ENCODE measurements at places on chromosomes 11 and 22.

GRCh38 chr11:69003301-69003865, 9.7 kb downstream of the MRGPRF start:
- no peak for DNase-seq

DNA sequence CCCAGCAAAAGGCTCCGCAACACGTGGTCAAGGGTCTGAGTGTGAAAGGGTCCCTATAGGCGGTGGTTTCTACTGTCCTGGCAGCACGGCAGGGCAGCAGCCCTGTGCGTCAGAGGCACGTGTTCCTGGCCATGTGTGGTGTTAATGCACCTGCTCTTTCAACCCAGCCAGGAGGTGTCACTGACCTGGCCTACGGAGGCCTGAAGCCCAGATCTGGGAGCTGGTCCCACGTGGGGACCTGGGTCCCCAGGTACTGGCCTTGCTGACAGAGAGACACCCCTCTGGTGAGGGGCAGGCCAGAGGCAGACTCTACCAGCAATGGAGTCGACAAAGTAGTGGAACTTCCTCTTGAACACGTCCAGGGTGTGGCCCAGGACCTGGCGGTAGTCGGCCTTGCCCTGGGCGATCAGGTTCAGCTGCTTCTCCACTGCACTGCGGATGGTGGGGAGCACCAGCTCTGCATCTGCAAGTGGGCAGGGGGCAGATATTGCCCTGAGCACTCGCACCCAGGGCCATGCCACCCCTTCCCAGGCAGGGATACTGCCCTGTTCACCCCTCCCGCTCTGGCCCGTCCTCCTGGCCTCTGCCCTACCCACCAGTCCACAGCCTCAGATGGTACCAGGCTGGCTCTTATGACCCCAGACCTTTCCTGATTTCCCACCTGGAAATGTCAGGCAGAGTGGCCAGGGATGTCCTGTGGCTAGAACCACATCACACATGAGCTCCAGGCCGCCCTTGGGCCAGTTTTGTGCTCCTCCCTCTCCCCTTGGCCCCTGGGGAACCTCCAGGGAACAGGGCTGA, 6.8 kb upstream of the PPM1F start:
- DNase-seq = no peak

DNA sequence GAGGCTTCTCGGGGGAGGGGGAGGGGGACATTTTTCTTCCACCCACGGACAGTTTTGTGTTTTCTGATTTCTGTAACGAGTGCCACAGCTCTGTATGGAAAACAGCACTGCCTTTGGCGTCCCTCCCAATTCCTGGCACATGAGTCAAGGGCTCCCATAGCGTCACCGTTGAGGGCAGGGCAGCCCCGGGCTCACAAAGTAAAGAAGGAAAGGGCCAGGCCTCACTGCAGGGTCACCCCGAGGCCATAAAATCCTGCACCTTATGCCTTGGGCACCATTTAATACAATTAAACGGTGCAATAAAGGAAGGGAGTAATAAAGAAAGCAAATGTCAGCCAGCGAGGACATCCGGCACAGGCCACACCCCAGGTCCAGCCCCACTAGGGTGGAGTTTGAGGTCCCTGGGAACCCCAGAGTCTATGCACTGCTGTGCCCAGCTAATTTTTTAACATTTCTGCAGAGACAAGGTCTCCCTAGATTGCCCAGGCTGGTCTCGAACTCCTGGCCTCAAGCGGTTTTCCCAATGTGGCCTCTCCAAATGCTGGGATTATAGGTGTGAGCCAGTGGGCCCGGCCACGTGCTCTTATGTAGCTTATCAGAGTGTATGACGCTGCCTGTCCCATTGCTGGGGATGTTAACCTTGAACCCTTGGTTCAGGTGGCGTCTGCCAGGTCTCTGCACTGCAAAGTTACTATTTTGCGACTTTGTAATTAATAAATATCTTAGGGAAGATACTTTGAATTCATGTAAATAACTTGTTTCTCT, 13.6 kb upstream of the MUC2 start:
- no peak for DNase-seq

DNA sequence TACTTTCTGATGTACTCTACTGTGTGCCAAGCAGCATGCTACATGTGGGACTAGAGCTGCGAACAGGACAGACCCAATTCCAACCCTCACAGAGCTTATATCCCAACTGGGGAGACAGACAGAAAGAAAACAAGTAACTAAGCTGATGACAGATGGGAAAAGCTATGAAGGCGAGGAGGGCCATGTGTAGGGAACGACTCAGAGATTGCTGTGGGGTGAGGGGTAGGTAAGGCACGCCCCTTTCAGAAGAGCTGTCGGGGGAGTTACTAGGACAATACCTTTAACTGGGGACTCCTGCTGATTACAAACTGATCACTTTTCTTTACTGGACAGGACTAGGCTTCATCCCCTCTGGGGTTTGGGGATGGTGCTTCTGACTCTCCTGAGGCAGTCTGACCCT, 48.9 kb downstream of the ST3GAL4 start:
- DNase-seq = no peak

DNA sequence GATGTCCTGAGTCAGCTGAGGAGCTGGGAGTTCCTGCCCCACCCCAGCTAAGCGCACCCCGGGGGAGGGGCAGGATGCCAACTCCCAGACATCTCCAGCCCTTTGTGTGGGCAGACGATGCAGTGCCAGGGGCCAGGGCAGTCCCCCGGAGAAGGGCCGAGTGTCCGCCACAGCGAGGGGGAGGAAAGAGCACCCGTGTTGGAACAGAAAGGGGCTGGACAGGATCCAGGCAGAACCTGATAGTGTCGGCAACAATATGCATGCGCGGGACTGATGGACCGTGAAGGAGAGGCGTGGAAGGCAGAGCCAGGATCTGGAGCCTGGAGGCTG, 1434.7 kb downstream of the BRD1 start:
- no peak for DNase-seq

GRCh38 chr22:45290410-45290936, 5.7 kb downstream of the UPK3A start:
- peak; percentile 59 for DNase-seq

DNA sequence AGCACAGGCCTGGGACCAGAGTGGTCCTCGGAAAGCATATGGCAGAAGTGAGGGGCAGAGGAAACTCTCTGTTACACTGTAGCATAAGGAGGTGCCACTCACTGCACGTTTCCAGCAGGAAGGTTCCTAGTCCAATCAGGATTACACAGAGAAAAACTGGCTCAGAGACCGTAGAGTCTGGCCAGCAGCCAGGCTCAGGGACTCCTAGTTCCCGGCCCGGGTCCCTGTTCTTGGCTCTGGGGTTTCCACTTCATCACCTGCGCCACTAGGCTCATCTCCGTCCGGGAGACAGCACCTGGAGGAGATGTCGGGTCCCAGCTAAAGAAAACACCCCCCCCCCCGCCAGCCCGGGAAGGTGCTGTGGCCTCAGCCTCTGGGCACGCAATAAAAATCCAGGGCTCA, 1.1 kb downstream of the TTLL12 start:
- peak; percentile 30 for DNase-seq

- DNase-seq = no peak
Observed at GRCh38 chr11:106497822-106498221, 420.4 kb downstream of the AASDHPPT start.

DNA sequence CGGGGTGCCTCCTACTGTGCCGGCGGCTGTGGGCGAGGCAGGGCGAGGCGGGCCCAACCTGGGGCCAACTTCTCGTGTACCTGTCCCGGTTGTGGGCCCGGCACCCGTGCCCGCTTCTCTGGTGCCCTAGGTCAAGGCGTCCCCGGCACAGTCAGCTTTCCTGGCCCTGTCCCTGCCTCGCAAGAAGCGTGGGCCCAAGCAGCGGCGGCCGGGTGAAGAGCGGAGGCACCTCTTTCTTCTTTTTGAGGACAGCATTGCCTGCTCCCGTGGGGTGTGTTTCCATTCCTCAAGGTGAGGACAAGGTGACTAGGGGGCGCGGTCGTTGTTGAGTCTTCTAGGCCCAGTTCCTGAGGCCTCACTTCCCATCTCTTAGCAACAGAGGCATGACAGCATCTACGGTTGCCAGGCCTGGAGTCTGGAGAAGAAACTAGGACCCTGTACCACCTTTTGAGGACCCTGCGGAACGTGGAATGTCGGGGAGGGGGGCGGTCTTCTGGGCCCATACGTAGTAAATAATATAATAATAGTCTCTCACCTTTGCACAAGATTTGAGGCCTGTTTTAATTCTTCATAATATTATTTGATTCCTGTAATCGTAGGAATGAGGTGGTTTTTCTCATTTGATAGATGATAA, 418 bp downstream of the ACO2 start:
- no peak for DNase-seq

DNA sequence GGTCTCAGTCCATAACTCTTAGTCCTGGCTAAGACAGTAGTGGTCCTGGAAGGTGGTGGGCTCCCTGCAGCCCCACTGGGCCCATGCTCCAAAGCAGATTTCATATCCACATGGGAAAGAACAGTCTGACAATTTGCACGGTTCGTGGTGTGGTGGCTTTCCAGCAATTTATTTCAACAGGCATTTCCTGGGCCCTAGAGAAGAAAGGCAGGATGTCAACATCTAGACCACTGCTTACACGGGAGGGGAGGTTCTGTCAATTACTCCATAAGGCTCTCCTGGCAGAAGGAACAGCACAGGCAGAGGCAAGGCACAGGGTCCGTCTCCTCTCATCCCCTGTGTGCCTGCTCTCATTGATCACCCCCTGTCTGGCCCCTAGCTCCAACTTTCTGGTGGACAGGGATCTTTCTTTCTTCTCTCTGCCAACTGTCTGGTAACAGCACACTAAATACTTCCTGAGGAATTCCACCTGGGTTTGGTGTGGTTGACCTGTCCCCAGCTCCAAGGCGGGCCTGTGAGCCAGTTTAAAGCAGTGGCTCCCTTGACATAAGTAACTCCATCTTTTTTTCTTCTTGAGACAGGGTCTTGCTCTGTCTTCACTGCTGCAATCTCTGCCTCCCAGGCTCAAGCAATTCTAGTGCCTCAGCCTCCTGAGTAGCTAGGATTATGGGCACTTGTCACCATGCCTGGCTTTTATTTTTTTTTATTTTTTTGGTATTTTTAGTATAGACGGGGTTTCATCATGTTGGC, 5.1 kb upstream of the A4GALT start:
- DNase-seq = no peak

DNA sequence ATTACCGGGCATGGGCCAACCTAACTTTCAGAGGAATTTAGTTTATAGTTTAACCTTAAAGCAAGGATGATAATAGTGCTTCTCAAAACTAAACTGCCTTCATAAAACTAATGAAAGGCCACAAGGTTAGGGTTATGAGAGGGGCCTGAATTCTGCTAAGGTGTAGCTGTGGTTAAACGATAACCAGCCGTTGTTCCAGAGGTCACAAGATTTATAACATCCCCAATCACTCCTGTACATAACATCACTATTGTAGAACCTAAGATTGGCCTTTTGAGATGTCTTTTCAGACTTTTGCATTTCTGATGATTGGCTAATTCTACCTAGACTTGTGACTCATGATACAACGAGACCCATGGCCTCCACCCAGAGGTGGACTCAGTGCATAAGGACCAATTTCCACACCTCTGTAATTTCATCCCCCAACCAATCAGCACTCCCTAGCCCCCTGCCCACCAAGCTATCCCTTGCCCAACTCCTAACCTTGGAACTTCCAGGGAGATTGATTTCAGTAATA, 69.8 kb downstream of the ADAMTS15 start:
- DNase-seq = no peak

GRCh38 chr22:44765571-44766285, 13.4 kb downstream of the ARHGAP8 start:
- DNase-seq = no peak

DNA sequence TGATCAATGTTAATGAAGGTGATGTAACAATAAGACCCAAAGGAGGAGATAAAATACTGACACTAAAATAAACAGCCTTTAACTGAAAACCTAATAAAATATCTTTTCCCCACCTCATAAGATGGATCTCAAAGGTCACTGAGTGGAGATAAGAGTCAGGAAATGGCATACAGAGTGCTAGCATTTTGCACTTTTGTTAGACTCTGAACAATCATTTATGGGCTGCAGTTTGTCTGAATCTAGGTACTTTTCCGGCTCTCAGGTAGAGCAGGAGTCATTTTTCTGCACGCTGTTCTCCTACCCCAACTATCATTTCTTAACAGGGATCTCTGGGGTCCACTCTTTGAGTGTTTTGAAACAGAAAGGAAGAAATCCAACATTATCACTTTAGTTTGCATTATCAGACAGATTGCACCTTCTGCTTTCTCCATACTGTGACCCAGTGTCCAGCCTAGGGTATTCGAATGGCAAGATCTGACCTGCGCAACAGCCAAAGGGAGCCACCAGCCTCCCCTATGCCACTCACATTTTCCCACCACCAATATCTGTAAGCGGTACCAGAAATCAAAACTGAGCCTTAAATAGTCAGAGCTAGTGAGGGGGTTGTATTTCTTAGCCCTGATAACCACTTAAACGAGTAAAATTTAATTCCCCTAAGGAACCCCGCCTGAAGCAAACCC, 863 bp downstream of the SIAE start:
- no peak for DNase-seq

DNA sequence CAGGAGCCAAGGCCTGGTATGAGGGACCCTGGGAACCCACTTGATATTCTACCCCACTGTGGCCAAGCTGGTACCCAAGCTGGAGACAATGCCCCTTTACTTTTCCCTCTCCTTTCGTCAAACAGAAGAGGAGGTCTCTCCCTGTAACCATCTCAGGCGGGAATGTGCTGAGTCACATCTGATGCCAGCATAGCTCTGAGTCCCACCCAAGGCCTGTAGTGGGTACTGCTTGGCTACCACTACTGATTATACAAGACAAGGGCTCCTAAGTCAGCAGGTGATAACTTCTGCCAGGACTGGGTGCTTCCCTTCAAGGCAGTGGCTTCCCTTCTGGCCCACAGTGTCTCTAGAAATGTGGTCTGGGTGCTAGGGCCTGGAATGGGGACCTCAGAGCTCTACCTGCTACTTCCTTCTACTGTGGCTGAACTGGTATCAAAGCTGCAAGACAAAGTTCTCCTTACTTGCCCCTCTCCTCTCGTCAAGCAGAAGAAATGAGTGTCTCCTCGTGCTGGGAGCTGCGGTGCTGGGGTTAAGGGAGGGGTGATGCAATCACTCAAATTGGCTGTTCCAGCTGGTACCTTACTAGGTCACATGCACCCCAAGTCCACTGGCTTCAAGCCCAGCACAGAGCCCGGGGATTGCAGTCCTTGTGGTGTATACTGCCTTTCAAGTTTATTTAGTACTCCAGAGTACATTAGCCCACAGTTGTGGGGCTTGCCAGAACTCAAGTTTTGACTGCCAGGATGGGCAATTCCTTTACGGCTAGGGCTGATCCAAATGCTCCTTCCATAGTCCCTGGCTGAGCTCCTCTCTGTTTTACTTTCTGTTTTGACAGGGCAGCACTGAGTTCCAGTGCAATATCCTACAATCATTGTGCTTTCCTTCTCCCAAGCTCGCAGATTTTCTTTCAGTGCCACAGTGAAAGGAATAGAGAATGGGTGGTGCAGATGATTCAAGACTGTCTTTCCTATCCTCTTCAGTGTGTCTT, 419.7 kb upstream of the CNTN5 start:
- DNase-seq = no peak

- DNase-seq = no peak
Observed at GRCh38 chr11:94030059-94030458, 8.9 kb downstream of the HEPHL1 start.

- DNase-seq = no peak
Observed at GRCh38 chr11:29449281-29450074, 567.4 kb downstream of the KCNA4 start.

GRCh38 chr22:49995361-49996118, 17.0 kb downstream of the IL17REL start:
- no peak for DNase-seq

GRCh38 chr11:118060869-118061268, 16.0 kb upstream of the TMPRSS4 start:
- DNase-seq = no peak

Data from nephron progenitor cell (in vitro differentiated cells).